DMS79 treated with DMSO at 0.1 percent for 48 hours (cell line): ENCODE measurements at places on chromosomes 4 and X.

DNA sequence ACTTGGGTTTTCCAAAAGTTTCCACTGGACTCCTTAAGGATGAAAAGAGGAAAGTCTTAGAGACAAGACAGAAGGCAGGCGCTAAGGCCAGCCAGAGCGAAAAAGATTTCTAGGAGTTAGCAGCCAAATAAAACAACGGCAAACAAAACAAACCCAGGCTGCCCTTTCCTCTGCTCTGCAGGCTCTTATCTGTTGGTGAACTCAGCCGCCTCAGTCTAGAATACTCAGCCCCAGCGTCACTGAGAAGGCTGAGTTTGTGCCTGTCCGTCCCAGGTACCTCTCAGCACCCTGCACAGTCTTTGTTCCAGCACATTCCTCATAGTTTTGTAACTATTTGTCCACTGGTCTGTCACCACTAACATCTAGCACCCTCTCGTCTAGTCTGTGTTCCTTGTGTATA is 75.6 kb upstream of the FAM9C start:
- no peak for DNase-seq

- no peak for DNase-seq
Measured at GRCh38 chrX:17655211-17656034, 81.9 kb upstream of the SCML1 start.

GRCh38 chrX:103792916-103793544 is 16.4 kb downstream of the PLP1 start:
- no peak for DNase-seq

DNA sequence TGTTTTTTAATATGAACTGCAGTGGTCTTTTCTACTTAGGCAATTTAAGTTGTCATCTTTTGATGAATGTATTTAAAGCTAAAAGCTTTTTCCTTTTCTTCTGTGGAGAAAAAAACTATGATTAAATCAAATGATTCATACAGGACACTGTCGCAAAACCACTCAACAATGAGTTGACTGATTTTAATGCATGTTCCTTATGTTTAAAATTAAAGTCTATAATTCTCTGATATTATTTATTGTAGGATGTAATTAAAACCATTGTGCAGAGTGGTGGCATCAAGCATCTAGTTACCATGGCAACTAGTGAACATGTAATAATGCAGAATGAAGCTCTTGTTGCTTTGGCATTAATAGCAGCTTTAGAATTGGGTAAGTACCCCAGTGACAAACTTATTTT is 172.5 kb downstream of the RAP1GDS1 start:
- no peak for DNase-seq

GRCh38 chr4:163493643-163494359 is 689 bp upstream of the TMA16 start:
- DNase-seq, result no peak

- no peak for DNase-seq
Measured at GRCh38 chrX:69016293-69016941, 148.8 kb downstream of the PJA1 start.

- DNase-seq, result peak; percentile 3
Measured at GRCh38 chr4:4386296-4386735, 586 bp upstream of the NSG1 start.

- no peak for DNase-seq
Measured at GRCh38 chrX:130213376-130213775, 41.6 kb downstream of the RAB33A start.

DNA sequence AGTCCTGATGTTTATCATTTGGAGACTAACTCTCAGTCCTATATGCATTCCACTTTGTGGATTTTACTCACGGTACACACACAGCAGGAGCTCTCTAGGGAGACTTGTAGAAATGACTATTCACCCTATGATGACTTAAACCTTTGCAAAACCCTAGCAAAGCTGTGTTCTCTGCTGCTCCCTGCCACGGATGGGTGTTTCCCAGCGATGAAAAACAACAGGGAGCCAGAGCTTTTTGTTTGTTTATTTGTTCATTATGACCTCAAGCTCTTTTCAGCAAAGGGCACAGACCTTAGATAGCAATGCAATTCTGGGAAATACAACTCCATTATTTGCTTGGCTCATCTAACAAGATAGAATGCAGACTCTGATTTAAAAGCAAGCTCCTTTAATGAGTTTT is 156.6 kb downstream of the GRIA3 start:
- no peak for DNase-seq

DNA sequence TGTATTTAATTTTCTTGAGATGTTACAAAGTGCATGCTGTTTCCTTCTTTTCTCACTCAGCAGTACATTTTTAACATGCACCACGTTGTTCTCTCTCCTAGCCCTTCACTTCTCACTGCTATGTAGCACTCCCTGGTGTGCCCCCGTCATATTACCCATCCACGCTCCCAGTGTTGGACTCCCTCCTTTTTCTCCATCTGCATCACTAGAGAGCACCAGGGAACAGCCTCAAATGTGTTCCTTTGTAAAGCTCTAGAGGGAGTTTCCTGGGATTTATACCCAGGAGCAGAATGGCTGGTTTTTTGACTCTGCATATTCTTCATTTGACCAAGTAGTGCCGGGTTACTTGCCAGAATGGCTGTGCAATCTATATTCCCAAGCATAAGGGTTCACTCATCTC is 240.3 kb upstream of the ANXA3 start:
- DNase-seq, result no peak

- DNase-seq, result no peak
Measured at GRCh38 chr4:118035309-118035708, 1.0 kb downstream of the NDST3 start.

- DNase-seq, result no peak
Measured at GRCh38 chrX:83535417-83536196, 27.5 kb downstream of the POU3F4 start.

- DNase-seq, result no peak
Measured at GRCh38 chr4:3529363-3529762, 2.9 kb downstream of the LRPAP1 start.

GRCh38 chr4:21327976-21328700 is 620.4 kb downstream of the KCNIP4 start:
- no peak for DNase-seq

DNA sequence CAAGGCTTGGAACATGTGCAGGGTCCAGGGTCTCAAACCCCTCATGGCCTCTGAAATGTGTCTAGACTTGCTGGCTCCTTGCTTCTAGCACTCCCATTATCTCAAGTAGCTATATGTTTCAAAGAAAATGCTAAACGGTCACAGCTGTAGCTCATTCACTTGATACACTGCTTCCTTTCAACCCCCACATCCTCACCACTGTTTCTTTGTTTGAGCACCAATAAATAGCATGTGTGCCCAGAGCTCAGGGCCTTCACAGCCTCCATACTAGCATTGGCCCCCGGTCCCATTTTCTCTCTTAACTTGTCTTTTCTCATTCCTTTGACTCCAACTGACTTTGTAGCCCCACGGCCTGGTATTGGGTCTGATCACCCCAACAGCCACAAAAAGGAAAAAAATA is 801.8 kb downstream of the STIM2 start:
- DNase-seq, result no peak

DNA sequence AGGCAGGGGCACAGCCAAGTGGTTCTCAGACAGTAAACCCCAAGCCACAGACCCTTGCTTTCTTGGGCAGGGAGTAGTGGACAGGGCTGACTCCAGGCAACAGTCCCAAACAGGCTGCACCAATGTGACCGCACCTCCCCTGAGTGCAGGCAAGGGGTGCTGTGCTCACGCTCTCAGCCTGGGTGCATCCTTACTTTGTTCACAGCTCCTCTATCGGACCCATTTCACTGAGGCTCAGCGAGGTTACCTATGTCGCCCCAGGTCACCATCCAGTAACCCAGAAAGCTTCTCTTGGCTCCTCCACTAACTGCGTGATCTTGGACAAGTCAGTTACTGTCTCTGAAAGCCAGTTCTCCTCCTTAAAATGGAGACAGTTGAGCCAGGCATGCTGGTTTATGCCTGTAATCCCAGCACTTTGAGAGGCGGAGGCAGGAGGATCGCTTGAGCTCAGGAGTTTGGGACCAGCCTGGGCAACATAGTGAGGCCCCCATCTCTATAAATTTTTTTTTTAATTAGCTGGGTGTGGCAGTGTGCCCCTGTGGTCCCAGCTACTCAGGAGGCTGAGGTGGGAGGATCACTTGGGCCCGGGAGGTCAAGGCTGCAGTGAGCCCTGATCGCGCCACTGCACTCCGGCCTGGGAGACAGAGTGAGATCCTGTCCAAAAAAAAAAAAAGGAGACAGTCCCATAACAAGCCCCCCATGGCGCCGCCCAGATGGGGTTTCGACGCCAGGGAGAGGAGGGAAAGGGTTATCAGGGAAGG is 823 bp upstream of the MAN2B2 start:
- DNase-seq, result no peak

GRCh38 chr4:57320849-57321248 is 210.7 kb upstream of the IGFBP7 start:
- no peak for DNase-seq

- no peak for DNase-seq
Measured at GRCh38 chr4:174626342-174627008, 104.2 kb upstream of the HPGD start.

- DNase-seq, result no peak
Measured at GRCh38 chr4:123701131-123701575, 304.6 kb downstream of the SPRY1 start.

- no peak for DNase-seq
Measured at GRCh38 chr4:138320831-138321230, 78.7 kb upstream of the SLC7A11 start.

DNA sequence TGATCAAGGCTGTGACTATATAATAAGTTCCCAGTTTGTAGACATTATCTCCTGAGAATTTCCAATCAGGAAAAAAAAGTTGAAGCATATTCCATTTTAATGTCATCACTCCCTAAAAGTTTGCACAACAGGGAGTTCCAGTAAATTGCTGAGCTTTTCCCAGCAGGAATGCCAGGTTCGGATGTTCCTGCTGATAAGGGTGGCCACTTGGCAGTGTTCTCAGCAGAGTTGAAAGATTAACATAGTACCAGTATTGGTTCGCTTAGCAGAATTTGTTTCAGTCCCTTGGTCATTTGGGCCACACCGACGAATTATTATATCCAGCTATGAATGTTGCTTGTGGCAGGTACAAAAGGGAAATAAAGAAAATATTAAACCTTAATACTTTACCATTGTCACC is 5.2 kb upstream of the CXCL2 start:
- no peak for DNase-seq

DNA sequence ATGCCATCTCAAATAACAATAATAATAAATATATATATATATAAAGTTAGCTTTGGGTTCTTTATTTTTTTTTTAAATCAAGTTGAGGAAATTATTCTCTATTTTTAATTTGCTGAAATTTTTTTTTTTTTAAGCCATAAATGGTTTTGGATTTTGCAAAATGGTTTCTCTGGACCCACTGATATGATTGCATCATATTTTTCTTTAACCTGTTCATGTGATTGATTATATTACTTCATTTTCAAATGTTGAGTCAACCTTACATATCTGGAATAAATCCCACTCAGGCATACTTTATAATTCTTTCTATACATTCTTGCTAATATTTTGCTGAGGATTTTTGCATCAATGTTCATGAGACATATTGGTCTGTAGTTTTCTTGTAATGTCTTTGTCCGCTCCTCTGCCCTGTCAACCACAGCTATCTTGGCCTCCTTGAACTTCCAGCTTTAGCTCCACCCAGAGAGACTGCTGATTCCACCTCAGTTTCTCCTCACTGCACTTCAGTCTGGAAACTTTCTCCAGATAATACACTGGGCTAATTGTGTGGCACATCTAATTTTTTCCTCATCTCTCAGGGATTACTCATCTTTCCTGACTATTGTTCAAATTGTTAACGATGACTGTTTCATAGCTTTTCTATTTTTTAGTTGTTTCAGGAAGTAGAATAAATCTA is 160.9 kb upstream of the GIMD1 start:
- no peak for DNase-seq

DNA sequence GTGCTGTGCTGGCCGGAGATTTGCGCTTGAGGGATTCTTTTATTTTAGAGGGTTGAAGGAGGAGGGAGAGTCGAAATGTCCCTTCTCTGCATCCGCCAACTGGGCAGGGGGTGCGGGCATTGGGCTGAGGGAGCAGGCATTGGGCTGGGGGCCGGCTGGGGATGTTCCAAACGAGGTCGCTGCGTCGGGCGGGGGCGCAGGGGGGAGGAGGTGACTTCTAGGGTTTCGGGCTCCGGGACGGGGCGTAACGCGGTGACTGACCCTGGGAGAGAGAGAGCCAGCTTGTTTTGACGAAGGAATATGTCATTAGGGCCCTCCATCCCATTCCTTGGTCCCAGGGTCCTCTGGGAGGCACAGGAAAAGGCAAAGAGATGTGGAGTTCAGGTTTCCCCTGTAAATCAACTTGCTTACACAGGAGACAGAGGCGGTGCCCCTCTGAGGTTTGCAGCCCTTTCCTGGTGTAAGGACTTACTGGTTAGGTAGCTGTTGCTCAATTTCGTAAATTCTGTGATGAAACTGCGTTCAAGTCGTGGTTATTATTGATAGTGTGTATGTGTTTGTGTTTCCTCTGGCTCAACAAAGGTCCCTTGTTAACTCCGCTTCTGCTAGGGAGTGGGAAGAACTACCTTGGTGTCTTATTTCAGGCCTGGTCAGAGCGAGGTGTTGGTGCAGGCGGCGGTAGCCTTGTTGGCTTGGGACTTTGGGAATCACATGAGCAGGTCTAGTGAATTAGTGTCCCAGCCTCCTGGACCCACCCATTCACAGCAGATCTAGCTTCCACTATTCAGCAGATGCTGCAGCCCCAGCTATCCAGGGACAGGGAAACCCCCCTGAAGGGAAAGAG is 716 bp downstream of the FHIP1A start:
- no peak for DNase-seq

DNA sequence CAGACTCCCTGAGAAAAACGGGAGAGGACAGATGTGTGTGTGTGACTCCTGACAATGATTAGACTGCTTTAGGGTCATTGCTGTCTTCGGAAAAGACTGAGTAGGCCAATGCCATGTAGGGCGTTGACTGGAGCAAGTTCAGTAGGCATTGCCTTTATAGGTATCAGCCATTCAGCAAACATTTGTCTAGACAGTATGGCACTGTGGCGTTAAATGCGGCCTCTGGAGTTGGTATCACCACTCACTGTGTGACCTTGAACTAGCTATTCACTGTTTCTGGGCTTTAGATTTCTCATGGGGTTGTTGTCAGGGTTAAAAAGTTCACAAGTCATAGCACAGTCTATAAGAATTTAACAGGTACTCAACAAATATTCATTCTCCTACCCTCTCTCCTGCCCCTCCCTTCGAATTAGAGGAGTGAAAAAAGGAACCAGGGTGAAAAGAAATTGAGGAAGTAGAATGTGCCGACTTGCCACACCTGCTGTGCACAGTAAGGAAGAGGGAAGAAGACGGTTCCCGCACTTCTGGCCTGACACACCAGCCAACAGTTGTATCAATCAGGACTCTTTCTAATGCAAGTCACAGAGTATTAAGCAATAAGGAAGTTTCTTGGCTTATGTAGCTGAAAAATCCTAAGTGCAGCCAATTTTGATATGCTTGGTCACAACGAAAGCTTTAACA is 83.2 kb upstream of the PLAC8 start:
- DNase-seq, result no peak

- DNase-seq, result no peak
Measured at GRCh38 chrX:20623448-20623847, 356.7 kb upstream of the RPS6KA3 start.

- DNase-seq, result no peak
Measured at GRCh38 chrX:28717864-28718263, 130.6 kb downstream of the IL1RAPL1 start.

- DNase-seq, result no peak
Measured at GRCh38 chr4:174490451-174490961, 31.8 kb downstream of the HPGD start.
